ENCODE measurements at places on chromosomes 1 and 21.

DNA sequence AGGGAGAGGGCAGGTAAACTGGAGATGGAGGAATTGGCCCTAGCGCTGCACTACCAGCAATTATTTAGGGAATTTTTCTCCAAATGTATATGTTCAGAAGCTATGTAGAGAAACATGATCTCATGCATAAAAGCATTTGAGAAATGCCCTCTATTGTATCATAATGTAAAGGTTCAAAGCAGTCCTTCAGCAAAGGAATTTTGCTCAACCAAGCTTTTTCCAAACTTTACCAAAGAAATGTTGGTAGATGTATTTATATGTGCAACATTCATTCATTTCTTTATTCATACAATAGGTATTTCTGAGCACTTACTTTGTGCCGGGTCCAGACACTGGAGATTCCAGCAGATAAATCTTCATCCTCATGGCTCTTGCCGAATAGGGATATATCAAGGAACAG, 64.4 kb downstream of the XCL1 start:
- DNase-seq, result no peak

GRCh38 chr1:165857046-165857801, 29.8 kb downstream of the UCK2 start:
- DNase-seq, result no peak

DNA sequence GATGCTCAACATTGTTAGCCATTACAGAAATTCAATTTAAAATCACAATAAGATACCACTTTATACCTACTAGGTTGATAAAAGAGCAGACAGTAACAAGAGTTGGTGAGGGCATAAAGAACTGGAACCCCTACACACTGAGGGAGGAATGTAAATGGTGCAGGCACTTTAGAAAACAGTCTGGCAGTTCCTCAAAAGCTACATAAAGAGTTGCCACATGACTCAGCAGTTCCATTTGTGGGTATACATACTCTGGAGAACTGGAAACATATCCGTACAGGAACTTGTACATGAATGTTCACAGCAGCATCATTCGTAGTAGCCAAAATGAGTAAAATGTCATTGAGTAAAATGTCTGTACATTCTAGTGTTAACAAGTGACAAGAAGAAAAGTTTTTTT, 17.0 kb downstream of the NSL1 start:
- no peak for DNase-seq

DNA sequence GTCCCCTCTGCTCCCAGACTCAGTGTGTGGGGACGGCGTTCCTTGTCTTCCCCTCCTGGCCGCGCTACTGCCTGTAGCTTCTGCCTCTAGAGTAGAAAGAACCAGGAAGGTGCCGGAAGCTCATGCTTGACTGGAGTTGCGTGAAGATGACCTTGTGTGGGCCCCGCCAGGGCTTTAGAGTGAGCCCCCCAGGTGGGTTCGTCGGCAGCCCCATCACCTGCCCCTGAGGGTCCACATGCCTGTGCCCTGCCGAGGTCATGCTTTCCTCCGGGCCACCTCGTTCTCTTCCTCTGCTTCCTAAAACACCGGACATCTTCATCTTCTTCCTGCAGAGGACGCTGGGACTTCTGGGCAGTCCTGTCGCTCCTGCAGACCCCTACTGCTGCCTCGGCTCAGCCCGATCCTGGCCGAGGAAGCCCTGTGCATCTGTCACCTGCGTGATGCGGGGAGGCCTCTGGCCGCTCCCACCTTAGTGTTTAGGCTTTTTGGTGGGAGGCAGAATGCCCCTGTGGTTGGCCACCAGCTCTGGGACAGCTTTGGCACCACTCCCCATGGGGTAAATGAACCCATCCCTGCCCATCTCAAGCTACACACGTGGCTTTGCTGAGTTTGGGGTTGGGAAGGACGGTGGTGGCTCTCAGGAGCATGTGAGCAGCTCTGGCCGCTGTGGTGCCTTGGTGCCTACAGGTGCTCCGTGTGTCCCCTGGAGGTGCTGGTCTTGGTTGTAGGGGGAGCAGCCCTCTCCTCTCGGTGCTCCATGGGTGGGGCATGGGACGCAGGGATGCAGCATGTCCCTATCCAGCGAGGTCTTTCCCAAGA, 12.3 kb downstream of the OBSCN start:
- no peak for DNase-seq

DNA sequence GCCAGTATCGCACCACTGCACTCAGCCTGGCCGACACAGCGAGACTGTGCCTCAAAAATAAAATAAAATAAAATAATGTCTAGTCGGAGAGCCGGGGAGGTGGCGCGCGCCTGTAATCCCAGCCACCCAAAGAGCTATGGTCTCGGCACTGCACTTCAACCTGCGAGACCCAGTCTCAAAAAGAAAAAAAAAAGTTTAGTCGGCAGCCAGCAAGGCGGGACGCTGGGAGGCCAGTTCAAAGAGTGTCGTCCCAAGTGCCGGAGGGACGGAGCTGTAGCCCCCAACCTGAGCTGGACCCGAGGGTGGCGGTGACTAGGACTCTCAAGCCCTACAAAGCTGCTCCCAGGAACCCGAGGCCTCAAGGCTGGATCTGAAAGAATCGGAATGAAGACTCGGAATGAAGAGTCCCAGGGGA, 632 bp upstream of the FALEC start:
- DNase-seq, result no peak

- no peak for DNase-seq
Observed at GRCh38 chr1:203867802-203868201, 6.4 kb downstream of the SNRPE start.

DNA sequence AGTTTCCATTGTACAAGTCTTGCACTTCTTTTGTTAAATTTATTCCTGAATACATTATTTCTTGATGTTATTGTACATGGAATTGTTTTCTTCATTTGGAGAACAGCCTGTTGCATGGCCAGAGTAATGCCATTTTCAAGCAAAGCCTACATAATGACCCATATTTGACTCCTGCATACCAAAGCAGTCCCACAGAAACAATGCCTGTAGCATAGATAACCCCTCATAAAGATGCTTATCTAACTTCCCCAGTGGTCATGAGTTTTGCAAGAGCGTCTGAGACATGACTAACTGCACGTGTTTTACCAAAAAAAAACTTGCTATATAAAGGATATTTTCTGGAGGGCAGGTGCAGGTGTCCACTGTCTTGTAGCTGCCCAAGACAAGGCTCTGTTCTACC, 30.3 kb upstream of the RLF start:
- no peak for DNase-seq

GRCh38 chr1:176903474-176903873, 261.0 kb downstream of the ASTN1 start:
- DNase-seq, result no peak

GRCh38 chr1:119859647-119860046, 36.7 kb downstream of the ADAM30 start:
- DNase-seq, result no peak

DNA sequence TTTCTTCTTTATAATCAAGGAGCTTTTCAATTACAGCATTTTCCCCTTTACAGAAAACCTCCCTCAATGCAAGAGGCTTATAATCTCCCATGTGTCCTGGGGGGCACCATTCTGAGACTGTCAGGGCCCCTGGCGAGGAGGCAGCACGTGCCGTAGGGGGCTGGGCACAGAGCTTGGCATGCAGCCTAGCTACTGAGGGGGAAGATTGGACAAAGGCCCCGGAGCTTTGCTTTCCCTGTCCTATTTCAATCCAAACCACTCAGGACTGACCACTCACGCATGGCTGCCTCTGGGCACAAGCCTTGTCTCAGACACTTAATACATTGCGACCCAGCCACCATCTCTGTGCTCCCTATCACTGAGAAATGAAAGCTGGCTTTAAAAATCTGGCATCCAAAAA, 2.8 kb upstream of the RAP1GAP start:
- peak; percentile 88 for DNase-seq

- no peak for DNase-seq
Observed at GRCh38 chr21:33552999-33553598, 10.3 kb downstream of the SON start.

DNA sequence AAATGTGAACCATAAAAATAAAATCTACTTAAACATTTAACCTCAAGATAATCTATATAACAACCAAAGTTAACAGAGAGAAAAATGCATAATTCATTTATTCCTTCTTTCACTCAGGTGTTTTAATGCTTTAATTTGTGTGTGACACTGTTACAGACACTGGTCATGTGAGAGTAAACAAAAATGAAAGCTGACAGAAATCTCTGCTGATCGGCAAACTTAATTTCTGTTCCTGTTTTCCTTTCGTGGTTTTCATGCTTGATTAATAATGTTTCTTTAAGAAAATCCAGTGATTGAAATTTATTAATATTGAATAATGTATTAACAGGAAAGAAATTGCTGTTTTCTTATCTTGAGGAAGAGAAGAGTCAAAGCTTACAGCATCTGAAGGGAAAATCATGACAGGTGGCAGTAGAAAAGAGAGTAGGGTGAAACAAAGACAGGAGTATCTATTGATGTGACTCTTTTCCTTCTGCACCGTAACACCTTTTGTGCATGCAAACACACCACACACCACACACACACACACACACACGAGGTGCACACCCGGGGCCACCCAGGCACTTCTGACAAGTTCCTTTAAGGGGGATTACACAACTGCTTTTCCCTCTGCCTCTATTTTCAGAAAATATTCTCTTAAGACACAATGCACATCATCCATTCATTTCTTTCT, 1.6 kb downstream of the OR2AK2 start:
- DNase-seq, result no peak

GRCh38 chr1:188642704-188643103, 1814.0 kb downstream of the PLA2G4A start:
- no peak for DNase-seq

GRCh38 chr1:239458144-239458500, 71.8 kb downstream of the CHRM3 start:
- DNase-seq, result no peak

DNA sequence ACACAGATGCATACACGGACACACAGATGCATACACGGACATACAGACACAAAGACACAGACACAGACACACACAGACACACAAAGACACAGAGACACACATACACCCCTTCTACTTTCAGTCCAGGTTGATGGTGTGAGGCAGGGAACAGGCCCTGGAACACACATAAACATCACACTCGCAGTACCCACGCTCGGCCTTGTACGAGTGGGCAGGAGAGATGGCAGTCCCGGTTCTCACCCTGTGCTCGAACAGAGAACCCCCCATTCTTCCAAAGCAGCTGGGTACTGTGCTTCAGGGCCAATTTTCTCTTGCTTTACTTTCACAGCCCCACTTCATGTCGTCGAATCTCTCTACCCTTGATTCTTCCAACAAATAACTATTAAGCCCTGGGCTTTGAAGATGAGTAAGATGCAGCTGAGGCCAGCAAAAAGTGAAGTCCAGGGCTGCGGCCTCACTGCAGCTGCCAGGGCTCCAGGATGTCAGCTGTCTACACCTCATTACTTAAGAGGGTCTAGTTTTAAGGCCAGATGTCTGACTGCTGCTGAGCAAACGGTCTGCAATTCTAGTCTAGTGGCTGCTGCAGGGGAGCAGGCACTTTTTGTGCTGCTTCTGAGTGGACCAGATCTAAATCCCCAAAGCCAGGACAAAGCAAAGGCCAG, 90.1 kb downstream of the PGBD5 start:
- no peak for DNase-seq

Measured in G401 (cell line).